Upper lobe of right lung (tissue), 1 donor: ENCODE measurements at places on chromosomes 2 and 18. TPM values are rescaled to one million over a fixed set of nuclear protein-coding genes. Genes with fewer than 3 reads are reported as not detected.
A peak's percentile ranks its signal among the peaks of the same experiment; 100 is the strongest.

DNA sequence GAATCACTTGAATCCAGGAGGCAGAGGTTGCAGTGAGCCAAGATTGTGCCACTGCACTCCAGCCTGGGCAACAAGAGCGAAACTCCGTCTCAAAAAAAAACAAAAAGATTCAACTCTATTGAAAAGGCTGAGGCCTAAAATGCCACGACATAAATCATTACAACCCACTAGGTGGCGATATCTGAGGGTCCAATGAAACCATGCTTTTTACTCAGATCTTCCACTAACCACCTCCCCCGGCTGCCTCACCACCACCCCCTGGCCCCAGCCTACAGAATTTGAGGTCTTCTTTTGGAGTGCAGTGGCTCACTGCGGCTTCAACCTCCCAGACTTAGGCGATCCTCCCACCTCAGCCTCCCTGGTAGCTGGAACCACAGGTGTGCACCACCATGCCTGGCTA is 57.5 kb downstream of the AP1S3 start:
- no peaks in the 10 kb centered on the region for H3K27me3 ChIP-seq
- H3K4me1 ChIP-seq = no peaks in the 10 kb centered on the region
- no peak overlapping the region for H3K27ac ChIP-seq
- peaks cover 7% of the 10 kb centered on the region for H3K36me3 ChIP-seq
- H3K4me3 ChIP-seq = no peak overlapping the region

- H3K4me3 ChIP-seq = no peak overlapping the region
- H3K4me1 ChIP-seq = peaks cover 21% of the 10 kb centered on the region
- H3K27me3 ChIP-seq = no peaks in the 10 kb centered on the region
- H3K36me3 ChIP-seq = no peaks in the 10 kb centered on the region
- DNase-seq = no peak
Measured at GRCh38 chr18:9738266-9738969, 30.3 kb downstream of the RAB31 start.

- no peak overlapping the region for H3K27ac ChIP-seq
- no peaks in the 10 kb centered on the region for H3K4me1 ChIP-seq
Measured at GRCh38 chr18:44651918-44652572, 28.6 kb upstream of the SETBP1 start.

- no peak for DNase-seq
- no peaks in the 10 kb centered on the region for H3K36me3 ChIP-seq
- no peaks in the 10 kb centered on the region for H3K4me1 ChIP-seq
- H3K27me3 ChIP-seq = no peaks in the 10 kb centered on the region
- no peak overlapping the region for H3K4me3 ChIP-seq
- no peak overlapping the region for H3K27ac ChIP-seq
Measured at GRCh38 chr18:10511236-10511635, 14.6 kb upstream of the NAPG start.

DNA sequence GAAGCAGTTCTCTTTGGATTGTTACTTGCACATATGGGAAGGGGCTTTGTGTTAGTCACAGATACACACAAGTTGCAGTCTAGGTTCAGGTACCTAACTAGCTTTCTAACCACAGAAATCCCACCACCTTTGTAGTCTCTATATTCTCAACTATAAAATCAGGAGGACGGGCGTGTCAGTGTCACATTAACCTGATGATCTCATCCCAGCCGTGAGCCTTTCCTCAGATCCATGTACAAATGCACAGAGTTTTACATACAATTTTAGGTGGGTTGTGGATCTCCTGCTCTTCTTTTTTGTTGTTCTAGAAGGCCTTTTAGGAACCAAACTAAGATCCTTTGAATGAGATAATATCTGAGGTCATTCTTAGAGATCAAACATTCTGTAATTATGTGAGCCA is 94.0 kb downstream of the ZNF532 start:
- no peak overlapping the region for H3K27ac ChIP-seq
- DNase-seq = no peak
- H3K4me1 ChIP-seq = no peaks in the 10 kb centered on the region
- peaks cover 29% of the 10 kb centered on the region for H3K36me3 ChIP-seq
- H3K4me3 ChIP-seq = no peak overlapping the region

DNA sequence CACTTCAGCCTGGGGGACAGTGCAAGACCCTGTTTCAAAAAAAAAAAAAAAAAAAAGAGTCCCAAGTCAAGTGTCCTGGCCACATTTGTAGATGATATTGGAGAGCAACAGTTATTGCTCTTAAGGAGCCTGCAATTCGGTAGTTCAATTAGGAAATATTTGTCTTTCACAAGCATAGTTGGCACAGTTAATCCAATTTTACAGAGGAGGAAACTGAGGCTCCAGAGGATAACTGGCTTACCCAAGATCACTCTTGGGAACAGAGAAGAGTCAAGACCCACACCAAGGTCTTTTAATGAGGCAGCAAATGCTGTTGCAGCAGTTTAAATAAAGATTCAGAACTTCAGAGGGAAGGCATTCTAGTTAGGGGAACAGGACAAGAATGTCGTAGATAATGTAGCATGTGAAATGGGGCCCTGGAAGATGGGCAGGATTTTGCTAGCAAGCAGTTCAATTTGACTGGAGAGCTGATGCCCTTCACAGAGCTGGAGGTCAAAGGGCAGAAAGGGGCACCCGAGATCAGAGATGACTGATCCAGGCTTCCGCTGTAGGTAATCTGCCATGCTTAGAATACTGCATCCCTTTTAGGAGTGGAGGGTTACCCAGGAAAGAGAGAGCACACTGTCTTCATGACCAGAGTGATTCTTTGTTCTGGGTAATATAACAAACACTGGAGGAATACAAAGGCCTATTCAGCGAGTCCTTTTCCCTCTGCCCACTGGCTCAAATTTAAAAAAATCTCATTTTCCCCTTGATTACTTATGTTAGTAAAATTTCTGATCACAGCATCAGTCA is 3.0 kb downstream of the NPC1 start:
- no peak for DNase-seq
- no peaks in the 10 kb centered on the region for H3K36me3 ChIP-seq
- peaks cover 52% of the 10 kb centered on the region for H3K4me1 ChIP-seq
- no peaks in the 10 kb centered on the region for H3K27me3 ChIP-seq
- peak overlapping the region; percentile 95 for H3K4me3 ChIP-seq

DNA sequence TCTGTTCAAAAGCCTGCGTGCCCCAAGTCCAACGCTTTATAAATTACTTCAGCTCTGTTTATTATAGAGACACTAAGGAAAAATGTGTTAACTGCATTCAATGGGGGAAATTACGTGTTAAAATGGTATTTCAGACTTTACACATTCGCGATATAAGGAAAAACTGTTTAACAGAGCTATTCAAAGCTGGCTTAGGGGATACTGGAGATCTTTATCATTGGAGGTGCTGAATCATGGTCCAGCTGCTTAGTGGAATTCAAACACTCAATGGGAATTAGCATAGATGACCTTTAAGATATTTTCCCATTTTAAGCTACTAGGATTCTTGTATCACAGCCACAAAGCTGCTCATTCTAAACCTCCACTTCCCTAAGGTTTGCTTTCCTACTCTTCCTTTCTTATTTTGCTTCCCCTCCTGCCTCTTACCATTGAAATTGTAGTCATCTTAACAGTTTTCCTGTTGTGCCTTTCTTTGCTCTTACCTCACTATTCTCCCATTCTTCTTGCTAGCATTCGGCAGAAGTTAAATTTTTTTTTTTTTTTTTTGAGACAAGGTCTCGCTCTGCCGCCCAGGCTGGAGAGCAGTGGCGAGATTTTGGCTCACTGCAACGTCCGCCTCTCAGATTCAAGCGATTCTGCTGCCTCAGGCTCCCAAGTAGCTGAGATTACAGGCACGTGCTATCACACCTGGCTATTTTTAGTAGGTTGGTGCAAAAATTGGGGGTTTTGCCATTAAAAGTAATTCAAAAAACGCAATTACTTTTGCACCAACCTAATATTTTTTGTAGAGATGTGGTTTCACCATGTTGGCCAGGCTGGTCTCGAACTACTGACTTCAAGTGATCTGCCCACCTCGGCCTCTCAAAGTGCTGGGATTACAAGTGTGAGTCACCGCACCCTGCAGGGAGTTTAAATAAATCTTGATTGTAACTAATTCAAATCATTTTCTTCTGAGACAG is 6.5 kb downstream of the SULT6B1 start:
- H3K27ac ChIP-seq = no peak overlapping the region
- no peaks in the 10 kb centered on the region for H3K27me3 ChIP-seq
- H3K36me3 ChIP-seq = no peaks in the 10 kb centered on the region
- no peaks in the 10 kb centered on the region for H3K4me1 ChIP-seq
- no peak overlapping the region for H3K4me3 ChIP-seq

DNA sequence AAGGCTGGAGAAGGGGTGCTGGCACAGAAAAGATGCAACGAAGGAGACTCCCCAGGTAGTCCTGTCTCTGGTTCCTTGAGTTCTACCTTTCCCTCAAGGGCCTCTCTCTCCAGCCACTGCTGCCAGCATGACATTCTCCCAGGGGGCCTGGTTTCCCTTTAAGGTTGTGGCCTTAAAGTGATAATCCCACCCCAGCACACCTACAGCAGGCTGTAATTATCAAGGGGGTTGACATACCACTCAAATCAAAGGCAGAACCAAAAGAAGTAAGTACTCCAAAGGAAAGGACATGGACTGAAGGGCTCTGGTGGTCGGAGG is 127.4 kb upstream of the MSH6 start:
- no peak for DNase-seq
- H3K36me3 ChIP-seq = no peaks in the 10 kb centered on the region
- no peaks in the 10 kb centered on the region for H3K27me3 ChIP-seq
- no peak overlapping the region for H3K27ac ChIP-seq
- no peak overlapping the region for H3K4me3 ChIP-seq

DNA sequence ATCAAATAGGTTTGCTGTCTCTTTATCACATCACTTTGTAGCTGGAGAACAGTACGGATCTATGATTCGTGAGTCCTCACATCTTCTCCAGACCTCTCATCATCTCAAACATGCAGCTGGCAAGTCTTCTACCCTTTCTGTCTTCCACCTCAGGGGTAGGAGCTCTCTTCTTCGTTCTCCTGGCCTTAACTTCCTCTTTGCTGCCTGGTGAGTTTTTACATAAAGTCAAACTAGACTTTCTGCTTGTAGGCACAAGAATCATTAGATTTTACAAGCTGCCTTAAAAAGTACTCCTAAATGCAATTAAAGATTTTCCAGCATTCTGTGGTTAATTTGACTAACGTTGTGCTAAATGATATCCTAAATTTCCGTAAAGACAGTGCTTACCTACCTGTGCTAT is 43.7 kb upstream of the TANK start:
- no peaks in the 10 kb centered on the region for H3K4me1 ChIP-seq
- no peak overlapping the region for H3K27ac ChIP-seq
- no peak overlapping the region for H3K4me3 ChIP-seq
- DNase-seq = no peak
- H3K36me3 ChIP-seq = no peaks in the 10 kb centered on the region

DNA sequence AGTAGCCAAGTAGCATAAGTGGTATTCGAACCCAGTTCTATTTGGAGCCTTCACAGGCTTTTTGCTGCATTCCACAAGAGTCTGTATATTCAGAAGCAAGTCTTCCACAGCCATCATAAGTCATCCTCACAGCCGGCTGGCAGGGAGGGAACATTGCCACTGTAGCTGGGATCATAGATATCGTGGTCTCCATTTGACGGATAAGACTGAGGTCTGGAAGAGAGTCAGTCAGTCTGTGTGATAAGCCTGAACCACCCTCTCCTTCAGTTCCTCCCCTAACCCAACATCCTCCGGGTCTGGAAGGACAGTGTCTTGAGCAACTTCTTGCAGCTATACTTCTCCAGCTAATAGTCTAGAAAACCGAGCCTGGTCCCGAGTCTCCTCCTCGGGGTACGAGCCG is 17.0 kb upstream of the C1QL2 start:
- H3K4me3 ChIP-seq = no peak overlapping the region
- no peak for DNase-seq
- H3K27ac ChIP-seq = no peak overlapping the region
- no peaks in the 10 kb centered on the region for H3K27me3 ChIP-seq
- no peaks in the 10 kb centered on the region for H3K36me3 ChIP-seq

Gene FAM237A
- not detected for total RNA-seq

Gene IRS1
- total RNA-seq = 10.6 TPM

Gene GALR1
- total RNA-seq = 0.06 TPM

Gene GAL3ST2
- total RNA-seq = not detected

Gene SCG2
- 0.61 TPM for total RNA-seq

Gene ICA1L
- total RNA-seq = 2.3 TPM

Gene GKN2
- 77.2 TPM for total RNA-seq

Gene TP53I3
- total RNA-seq = 44.3 TPM

Gene DPP10
- total RNA-seq = 1.0 TPM

Gene RBKS
- total RNA-seq = 1.9 TPM

Gene EPAS1
- 1,593 TPM for total RNA-seq
